ENCODE measurements at places on chromosomes 7 and 10.

- no peak for DNase-seq
Measured at GRCh38 chr7:94466516-94466915, 43.1 kb upstream of the CASD1 start.

GRCh38 chr7:49400891-49401550 lies 372.4 kb upstream of the VWC2 start:
- peak; percentile 36 for DNase-seq

GRCh38 chr7:99132595-99133321 lies 11.2 kb downstream of the SMURF1 start:
- DNase-seq: no peak

DNA sequence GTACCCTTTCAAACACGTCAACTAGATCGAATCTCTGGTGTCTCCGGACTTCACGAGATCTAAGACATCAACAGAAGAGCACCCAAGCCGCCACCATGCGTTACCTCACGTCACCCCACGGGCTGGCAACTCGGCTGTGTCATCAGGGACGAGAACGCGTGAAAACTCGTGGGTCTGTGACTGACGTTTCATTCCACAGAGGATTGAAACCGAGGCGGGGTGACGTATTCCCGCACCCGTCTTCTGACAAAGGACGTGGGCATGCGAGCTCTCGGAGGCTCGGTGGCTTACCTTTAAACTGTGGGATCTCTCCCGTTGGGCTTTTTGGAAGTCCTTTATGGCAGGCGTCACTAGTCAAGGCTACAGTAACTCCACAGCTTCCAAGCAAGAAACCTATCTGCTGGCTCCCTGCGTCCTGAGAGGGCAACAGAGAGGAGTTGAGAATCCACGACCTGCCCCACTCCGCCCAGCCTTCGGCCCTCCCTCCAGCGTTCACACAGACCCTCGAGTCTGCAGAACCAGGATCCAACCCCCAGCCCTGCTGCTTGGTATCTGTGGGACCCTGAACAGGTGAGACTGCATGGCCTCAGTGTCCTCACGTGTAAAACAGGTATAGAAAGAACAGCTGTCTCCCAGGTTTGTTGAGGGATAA lies 255.3 kb downstream of the ZMYND11 start:
- DNase-seq: no peak

GRCh38 chr7:151404216-151405011 lies 5.4 kb downstream of the WDR86 start:
- peak; percentile 17 for DNase-seq

DNA sequence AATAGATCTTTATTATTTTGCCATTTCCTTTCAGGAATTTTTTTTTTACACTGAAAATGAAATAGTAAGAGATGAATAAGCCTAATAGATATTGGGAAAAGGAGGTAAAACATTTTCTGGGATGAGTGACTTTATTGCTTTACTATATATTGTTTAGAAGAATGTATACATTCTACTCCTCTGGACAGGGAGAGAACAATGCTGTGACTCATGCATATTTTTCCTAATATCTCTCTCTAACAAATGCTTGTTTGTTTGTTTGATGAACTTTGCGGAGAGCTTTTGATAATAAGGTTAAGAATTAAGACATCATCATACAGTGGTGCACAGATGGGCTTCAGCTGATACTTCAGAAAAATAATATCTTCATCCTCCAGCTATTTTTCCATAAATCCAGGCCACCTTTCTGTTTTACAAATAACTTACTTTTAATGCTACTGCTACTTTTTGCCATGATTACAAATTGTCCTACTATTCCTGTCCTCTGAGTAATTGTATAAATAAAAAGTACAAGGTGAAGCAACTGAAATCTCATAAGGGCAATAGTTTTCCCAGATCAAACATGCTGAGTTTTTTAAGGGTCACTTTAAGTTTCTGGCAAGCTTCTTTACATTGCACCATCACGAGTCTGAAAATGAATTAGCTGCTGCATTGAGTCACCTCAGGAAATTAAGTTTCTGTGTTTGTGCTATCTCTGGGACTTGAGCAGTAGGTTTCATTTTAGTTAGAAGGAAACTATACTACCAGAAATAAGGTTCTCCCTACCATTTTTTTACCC lies 207.3 kb upstream of the POT1 start:
- no peak for DNase-seq

GRCh38 chr7:128044064-128044463 lies 12.8 kb upstream of the LRRC4 start:
- DNase-seq: no peak

DNA sequence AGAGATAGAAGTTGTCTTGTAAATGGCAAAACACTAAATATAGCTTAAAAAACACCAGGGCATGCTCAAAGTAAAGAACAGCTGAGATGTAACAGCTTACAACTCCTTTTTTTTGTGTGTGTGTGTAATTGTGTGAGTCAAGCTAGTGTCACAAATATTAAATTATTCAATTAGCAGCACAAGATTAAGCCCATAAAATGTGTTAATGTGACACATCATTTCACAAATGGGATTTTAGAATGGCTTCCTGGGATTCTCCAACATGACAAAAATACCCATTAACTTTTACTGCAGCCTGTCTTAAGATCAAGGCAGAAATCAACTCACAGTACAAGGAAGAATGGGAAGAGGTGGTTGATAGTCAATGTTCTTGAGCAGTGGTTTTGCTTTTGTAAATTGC lies 251.4 kb downstream of the KIF20B start:
- no peak for DNase-seq

All from ACHN (cell line).